ENCODE measurements at places on chromosomes 7 and 10.

- no peak for DNase-seq
Observed at GRCh38 chr7:1681581-1681980, 11.5 kb downstream of the ELFN1 start.

DNA sequence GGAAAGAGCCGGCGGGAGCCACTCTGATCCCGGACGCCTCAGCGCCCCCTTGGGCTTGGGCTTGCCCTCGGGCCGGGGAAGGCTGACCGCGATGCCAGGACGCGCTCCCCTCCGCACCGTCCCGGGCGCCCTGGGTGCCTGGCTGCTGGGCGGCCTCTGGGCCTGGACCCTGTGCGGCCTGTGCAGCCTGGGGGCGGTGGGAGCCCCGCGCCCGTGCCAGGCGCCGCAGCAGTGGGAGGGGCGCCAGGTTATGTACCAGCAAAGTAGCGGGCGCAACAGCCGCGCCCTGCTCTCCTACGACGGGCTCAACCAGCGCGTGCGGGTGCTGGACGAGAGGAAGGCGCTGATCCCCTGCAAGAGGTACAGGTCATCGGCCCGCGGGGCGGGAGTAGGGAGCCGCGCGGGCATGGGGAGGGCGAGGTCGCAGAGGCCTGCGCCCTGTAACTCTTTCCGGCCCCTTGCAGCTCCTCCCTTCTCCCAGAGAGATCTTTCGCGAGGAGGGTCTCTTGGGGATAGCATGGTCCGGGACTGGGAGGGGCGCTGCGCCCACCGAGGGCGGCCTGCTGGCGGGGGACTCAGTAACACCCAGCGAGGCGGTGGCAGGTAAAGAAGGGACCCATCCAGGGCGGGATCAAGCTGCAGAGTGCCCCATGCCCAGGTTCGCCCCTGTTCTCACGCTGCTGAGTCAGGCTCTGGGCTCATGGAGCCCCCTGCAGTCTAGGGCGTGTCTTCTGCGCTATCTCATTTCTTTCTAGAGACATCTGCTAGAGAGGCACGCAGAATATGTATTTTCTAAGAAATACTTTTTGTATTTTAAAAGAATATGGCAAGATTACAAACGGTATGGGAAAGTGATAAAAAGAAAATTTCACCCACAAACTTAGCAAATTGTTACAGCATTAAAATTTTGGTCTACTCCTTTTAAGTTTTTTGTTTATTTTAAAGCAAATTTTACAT is 687 bp downstream of the EPDR1 start:
- DNase-seq, result peak; percentile 71

GRCh38 chr7:70857793-70858545 is 274.0 kb upstream of the GALNT17 start:
- DNase-seq, result no peak

- peak; percentile 88 for DNase-seq
Observed at GRCh38 chr10:95601116-95601719, 40.0 kb upstream of the SORBS1 start.

DNA sequence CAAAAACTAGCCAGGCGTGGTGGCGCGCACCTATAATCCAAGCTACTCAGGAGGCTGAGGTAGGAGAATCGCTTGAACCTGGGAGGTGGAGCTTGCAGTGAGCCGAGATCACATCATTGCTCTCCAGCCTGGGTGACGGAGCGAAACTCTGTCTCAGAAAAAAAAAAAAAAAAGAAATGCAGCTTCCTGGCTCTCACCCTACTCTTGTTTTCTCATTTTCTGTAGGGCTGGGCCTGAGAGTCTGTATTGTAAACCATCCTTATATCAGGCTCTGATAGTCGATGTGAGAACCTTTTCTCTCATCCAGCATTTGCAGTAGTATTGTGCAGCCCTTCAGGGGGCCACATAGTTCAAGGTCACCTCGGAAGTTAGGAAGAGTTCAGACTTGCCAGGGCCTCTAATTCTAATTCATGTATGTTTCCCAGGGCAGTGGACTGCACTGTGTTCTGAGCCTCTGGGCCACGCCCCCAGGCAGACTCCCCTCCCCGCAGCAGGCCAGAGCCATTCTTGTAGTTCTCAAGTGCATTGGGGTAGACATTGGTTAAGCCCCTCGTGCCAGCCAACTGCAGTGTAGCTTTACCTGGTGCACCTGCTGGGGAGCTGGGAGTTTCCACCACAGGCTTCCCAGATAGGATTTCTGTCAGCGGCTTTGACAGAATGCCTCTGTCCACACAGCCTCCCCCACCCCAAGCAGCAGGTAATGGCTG is 38.3 kb upstream of the PDCD4 start:
- no peak for DNase-seq
